ENCODE measurements at places on chromosomes 16 and 17. TPM values are rescaled to one million over a fixed set of nuclear protein-coding genes. Genes with fewer than 3 reads are reported as not detected.

KRT14 gene
- not detected for polyA plus RNA-seq

OR3A3 gene
- polyA plus RNA-seq = not detected

DNA sequence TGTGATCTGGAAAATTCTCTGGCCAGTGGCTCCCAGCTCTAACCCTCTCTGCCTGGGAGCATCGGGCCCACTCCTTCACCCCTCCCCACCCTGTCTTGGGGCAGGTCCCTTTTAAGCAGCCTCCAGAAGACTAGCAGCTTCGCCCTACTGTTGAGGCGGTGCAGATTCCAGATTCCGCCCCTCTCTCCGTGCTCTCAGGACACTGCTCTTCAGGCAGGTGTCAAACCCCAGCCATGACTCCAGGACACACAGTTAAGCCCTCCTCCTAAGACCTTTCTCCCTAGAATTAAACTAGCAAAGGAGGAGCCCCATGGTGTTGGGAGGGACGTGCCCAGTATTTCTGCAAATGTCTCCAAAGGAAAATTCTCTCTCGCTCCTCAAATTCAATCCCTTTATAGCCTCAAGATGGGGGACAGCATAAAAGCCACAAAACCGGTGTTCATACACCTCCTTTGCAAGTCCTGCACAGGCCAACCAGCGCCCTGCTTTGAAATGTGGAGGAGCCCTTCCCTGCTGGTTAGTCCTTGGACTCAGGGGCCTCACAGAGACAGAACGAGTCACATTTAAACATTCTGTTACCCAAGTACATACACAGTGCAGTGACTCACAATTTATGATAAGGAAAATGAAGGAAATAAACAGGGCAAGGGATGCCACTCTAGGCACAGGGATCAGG lies 7.2 kb downstream of the LPO start:
- DNase-seq = no peak

DNA sequence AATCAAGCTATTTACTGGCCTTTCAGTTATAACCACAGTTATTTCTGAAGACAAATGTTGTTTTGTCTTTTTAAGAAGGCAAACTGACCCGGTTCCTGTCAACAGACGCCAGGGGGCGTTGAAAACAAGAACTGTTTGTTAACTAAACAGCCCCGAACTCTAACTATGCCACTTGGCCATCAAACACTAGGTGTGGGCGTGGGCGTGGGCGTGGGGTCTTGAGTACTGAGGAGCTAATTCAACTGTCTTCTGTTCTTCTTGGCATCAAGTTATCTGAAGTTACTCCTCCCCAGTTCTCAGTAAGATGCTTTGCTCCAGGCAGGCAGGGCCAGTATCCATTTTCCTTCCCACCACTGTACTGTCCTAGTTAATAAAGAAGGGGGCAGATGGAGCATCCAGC lies 63.3 kb upstream of the MTMR4 start:
- peak; percentile 41 for DNase-seq

DNA sequence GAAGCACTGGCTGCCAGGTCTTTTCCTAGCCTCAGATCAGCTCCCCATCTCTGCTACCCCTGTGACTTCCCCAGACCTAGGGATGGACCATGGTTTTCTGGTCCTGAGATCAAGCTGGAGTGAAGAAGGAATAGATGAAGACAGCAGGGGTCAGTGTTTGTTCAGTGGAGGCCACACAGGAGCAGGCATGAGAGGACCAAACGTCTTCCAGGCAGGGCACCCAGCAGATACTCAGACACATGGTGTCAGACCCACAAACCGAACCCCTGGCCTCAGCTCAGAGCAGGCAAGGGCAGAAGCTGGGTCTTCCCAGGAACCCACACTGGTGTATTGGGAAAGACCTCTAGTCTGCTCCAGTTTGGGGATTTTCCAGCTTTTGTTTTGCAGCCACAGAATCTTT lies 189.7 kb downstream of the IRX5 start:
- no peak for DNase-seq

DNA sequence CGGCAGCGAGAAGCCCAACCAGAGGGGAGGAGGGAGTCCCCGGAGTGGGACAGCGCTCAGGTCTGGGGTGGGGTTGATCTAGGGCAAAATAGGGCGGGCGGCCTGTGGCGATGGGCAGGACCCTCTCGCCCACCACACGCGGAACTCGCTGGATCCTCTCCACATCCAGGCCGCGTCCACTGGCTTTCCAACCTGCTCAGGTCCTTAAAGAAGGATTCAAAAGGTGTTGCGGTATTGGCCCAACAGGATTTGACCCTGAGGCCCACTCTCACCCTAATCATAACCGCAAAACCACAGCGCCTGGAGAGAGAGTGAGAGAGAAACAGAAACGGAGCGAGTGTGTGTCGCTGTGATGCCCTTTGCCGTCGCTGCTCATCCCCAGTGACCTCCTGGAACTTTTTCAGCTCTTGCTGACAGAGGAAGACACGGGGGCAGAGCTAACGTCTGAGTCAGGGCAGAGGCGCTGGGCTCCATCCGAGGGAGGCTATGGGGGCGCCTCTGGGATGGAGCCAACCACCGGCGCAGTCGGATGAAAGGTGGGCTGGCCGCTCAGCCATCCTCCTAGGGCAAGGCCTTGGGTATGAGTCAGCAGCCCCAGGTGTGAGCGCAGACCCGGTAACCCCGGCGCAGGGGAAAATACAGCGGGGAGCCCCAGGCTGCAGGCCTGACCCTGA lies 16.7 kb upstream of the OR1F1 start:
- DNase-seq = no peak

DNA sequence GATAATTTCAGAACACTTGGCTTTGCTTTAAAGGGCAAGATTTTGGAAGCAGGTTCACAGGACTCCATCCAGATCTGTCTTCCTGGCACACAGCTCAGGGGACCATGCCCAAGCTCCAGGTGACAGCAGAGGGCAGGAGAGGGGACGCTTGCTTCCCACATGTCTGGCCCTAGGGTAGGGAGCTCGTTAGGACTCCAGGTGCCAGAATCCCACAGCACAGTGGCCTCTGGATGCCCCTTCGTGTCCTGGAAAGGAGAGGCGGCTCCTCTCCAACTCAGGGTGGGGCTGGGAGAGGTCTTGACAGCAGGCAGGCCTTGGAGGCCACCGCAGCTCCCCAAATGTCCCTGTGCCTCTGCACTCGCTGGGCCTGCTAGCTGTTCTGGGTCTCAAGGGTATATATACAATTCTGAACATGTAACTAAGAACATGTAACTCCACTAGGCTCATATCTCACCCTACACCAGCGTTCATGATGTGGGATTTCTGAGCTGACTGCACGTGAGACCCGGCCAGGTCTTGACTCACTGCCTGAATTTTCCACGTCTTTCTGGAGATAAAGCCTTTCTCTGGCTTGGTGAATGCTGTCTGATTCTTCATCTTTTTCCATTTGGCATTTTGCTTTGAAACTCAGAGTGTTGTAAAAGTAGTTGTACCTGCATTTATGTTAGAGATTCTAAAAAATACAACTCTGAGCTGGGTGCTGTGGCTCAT lies 52.8 kb downstream of the MARCHF10 start:
- no peak for DNase-seq

- no peak for DNase-seq
These were observed 140.9 kb upstream of the WSB1 start for GRCh38 chr17:27153005-27153404.

Measured in kidney (tissue), 22 donors.